ENCODE measurements at places on chromosomes 4 and X.

- no peak for DNase-seq
Measured at GRCh38 chr4:54658252-54659093, 716 bp downstream of the KIT start.

DNA sequence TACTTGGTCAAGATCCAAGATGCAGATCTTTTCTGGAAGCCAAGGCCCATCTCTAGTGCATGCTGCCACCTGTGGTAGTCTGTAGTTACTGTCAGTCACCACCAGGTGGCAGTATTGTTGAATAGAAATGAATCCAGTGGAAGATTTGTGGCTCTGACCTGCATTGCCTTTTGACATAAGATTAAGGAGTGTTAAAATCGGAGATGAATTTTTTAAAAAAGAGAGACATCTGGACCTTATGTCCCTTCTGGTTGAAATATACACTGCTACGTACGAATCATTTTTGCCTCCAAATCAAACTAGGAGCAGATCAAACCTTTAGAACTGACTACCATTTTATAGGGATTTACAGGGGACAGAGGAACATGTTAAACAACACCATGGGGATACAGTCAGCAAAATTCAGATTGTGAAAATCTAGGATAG, 46.9 kb upstream of the RHOH start:
- no peak for DNase-seq

- DNase-seq, result no peak
Measured at GRCh38 chrX:154325541-154325940, 29.9 kb downstream of the TKTL1 start.

GRCh38 chrX:9182041-9182440, 148.1 kb upstream of the FAM9B start:
- no peak for DNase-seq

DNA sequence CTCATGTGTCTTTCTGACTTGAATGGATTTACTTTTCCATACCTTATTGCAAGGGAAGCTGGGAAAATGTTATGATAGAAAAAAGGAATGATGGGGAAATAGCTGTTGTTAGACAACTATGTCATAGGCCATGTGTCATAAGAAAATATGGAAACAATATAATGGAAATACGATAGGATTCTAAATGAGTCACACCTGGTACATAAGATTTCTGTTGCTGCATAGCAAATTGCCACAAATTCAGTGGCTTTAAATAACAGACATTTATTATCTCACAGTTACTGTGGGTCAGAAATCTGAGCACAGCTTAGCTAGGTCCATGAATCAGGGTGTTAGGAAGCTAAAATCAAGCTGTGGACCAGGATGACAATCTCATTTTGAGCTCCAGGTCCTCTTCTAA, 44.6 kb upstream of the ANKRD50 start:
- no peak for DNase-seq

DNA sequence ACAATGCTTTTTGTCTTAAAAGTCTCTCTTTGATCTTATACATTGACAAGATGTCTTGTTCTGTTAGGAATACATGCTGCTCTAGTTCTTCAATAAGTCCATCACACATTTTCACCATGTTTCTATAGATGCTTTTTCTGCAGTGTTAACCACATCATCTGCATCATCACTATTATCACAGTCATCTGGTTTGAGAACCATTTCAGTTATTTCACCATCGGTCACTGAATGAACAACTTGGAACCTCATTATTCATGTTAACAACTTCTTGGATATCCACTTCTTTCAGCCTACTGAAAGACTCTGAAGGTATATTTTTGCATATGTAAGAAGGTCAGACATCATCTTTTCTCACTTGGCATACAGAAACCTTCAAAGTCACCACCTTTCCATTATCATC, 975.2 kb downstream of the STIM2 start:
- DNase-seq, result no peak

DNA sequence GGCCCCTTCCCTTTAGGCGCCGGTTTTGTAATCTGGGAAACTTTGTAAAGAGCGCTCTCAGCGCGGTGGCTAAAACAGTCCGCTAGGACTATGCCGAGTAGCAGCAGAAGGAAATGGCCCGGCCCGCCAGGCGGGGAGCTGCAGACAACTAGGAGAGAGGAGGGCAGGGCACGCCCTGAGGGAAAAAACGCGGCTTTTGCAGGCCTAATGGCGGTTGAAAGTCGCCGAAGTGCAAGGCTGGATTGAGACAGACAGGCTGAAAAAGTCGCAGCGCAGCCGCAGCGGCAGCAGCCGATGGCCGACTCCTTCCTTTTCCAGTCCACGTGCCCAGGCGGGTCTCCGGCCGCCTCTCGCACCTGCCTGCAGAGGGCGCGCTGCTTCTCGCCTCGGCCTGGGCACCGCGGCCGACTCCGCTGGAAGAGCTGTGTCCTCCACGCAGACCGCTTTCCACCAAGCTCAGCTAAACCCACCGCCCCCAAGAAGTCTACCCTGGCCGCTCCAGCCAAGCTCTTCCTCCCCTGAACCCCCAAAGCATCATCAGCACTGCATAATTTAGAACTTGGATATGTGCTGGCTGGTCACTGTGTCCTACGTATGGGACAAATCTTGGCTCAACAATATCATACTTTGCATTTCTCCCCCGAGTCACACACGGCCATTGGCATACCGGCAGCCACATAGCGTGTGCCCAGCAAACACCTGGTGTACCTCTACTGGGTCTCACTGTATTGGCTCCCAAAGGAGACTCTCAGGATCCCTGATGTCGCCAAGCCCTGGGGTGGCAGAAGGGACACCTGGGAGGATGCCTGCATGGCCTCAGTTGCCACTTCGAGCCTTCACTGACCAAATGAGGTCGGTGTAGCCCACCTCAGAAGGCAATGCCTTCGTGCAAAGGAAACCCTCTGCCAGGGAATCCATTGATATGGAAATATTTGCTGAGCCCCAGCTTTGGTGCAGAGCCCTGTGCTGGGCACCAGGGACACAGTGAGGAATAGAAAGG, 14.5 kb downstream of the SLC25A5 start:
- DNase-seq, result no peak

DNA sequence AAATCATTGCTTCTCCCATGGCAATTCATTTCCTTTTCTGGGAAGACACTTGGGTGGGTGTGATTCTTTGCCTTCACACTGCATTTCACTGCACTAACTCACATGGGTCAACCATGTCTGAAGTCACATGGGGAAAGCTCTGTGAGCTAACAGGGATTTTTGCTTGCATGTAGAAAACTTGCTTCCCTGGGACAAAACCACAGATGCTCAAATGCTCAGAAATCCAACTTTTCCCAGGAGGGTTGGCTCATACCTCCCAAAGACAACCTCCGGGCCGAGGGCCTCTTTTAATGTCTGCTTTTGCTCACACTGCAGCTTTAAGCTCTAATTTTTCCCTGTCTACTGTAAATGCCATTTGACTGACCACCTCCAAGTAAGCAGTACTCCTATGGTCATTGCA, 1695.2 kb downstream of the STIM2 start:
- no peak for DNase-seq

- no peak for DNase-seq
Measured at GRCh38 chr4:168852933-168853713, 156.9 kb downstream of the CBR4 start.

GRCh38 chr4:40212674-40213527, 16.1 kb downstream of the RHOH start:
- no peak for DNase-seq

DNA sequence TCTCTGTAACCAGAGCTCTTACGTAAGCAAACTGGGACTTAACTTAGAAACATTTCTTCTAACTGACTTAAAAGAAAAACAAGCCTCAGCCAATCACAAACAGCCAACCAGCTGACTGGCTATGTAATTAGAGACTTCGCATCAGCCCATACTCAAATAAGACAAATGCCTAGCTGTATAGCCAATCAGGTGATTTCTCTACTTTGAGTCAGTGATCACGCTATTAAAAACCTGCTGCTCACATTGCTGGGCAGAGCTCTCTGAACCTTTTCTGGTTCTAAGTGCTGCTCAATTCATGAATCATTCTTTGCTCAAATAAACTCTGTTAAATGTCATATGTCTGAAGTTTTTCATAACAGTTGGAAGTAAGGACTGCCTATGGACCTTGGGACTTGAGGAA, 9.9 kb upstream of the SMIM10L2A start:
- DNase-seq, result no peak

GRCh38 chrX:2427147-2427546, 73.6 kb downstream of the DHRSX start:
- no peak for DNase-seq

DNA sequence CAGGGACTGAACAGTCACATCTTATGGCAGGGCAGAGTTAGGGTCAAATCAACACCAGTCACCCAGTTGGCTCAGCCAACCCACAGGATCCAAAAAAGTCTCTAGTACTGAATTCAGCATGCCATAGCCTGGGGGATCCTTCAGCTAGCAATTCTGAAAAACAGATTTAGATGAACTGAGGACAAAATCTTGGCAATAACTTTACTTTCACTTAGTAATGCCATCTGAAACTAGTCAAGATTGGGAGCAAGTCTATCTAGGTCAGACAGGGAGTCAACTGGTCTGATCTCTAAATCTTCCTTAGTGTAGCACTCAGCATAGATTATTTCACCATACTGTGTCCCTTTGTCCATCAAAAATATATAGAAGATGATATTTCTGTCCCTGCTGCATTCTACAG, 76.0 kb downstream of the HHIP start:
- DNase-seq, result no peak

- DNase-seq, result no peak
Measured at GRCh38 chr4:183986971-183987946, 82.2 kb downstream of the STOX2 start.

DNA sequence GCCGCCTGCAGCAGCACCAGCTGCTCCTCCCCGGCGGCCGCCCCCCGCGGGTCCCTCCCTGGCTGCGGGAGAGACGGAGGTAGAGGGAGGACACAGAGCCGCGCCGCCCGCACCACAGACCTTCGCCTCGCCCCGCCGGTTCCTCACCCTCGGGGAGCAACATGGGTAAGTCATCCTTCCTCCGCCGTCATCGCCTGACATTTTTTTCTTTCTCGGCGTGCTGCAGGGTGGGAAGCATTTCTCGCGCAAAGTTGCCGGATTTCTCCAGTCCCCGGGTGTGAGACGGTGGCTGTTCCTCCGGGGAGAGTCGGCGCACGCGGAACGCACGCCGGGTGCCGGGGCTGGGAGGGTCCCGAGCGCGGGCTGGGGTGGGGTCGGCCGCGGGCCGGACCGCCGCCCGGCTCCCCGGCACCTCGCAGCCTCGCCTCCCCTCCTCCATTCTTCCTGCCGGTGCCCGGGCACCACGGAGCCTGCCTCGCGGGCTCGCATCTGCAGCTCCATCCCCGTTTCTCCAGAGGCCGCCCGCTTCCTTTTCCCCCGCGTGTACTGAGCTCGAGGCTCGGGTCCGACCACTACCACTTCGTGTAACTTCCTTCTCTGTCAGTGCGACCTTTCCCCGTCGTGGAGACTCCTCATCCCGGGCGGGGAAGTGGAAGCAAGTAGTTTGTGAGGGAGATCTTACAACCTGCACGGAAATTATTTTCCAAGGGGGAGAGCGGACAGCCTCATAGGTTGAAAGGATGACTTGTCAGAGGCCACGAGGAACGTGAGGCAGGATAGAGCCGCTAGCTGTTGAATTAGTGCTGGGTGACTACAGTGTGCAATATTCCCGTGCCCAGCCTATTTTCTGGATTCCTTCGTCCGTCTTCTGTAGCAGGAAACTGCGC, 464 bp downstream of the RAP1GDS1 start:
- no peak for DNase-seq

GRCh38 chr4:145189981-145190380, 9.6 kb upstream of the OTUD4 start:
- no peak for DNase-seq

DNA sequence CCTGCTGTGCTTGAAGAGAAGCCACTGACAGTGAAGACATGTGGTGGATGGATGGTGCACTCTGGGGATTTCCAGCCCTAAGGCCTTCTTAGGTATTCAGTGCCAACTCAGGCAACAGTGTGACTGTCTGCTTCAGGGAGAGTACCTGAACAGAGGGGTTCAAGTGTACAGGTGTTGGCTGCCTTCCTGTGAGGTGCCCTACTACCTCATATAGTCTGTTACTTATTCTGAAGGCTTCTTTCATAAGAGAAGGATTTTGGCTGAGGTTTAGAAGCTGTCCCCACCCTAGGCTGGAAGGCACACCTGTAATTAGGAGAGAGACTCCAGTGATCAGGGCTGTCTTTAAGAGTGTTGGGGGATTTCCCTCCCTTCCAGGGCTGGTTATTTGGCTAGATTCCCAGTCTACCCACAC, 1.8 kb downstream of the FTHL17 start:
- DNase-seq, result no peak

DNA sequence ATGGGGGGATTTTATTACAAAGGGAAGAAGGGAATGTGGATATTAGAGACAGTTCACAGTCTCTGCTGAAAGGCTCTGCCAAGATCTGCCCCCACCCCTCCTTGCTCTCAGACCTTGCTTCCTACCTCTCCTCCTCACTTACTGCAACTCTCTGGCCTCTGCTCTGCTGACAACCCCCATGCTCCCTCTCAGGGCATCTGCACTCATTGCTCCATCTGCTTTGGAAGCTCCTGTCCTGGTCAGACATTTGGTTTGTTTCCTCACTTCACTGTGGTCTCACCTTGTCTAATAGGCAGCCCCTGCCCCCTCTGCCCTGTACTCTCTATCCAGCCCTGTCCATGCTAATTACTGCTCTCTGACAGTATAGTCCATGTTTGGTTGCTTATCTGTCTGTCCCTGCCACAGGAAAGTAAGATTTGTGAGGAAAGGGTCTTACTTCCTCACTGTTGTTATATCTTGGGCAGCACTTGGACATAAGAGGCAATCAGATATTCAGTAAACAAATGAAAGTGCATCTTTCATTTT, 189.3 kb downstream of the PTTG2 start:
- no peak for DNase-seq

DNA sequence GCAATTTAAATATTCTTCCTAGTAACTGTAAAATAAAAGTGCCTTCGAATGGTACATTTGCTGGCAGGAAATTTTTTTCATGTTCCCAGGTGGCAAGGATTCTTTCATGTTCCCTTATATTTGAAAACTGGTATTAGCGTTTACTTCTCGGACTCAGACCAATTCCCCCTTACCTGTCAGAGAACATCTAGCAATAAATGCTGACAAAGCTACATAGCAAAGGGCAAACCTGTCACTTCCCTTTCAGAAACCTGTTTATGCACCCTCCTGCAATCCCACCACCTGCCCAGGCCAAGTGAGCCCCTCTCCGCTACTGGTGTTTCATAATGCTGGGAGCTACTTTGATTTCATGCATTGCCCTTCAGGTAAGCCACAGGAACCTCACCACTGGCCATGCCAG, 98.2 kb downstream of the HPRT1 start:
- DNase-seq, result no peak

DNA sequence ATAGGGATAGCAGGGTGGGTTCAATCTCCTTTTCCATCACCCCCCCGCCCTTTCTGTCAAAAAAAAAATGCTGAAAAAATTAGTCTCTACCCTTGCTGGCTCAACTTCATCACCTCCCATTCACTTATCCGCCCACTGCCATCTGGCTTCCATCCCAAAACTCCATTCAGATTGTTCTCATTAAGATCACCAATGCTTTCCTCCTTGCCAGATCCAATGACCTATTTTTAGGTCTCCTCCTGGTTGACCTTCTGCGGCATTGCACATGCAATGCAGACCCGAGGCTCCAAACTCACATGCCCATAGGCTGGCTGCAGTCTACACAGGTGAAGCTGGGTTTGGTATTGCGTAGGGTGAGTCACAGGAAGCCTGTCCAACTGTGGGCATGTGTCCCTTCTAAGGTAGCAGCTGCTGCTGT, 21.1 kb upstream of the STIM2 start:
- DNase-seq, result no peak
